SK-N-SH (cell line): ENCODE measurements at places on chromosomes 2 and 18. TPM values are rescaled to one million over a fixed set of nuclear protein-coding genes. Genes with fewer than 3 reads are reported as not detected.

DNA sequence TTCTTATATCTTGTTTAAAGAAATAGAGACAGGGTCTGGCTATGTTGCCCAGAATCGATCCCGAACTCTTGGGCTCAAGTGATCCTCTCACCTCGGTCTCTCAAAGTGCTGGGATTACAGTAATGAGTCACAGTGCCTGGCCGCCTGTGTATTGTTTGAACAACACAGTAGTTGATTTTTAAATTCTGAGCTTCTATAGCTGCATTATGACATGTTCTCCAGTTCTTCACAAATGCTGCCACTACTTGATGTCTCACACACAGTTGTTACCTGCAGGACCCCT lies 7.7 kb upstream of the RHOB start:
- no peak for DNase-seq

DNA sequence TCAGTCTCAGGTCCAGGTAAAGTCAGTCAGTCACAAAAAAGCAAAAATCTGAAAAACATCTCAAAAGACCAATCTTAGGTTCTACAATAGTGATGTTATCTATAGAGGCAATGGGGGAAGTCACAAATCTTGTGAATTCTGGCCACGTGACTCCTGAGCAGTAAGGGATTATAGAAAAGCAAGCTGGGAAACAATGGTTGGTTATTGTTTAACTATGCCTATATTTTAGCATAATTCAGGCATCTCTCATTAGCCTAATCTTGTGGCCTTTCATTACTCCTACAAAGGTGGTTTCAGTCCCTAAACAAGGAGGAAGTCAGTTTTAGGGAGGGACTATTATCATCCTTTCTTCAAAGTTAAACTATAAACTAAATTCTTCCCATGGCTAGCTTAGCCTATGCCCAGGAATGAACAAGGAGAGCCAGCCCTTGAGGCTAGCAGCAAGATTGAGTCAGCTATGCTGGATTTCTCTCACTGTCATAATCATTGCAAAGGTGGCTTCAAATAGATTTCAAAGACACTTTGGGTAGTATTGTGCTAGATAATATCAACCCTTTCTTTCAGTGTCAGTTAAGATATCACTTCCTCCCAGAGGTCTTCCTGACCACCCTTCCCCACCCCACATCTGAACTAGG lies 56.4 kb upstream of the ITGA6 start:
- no peak for DNase-seq

GRCh38 chr2:191245869-191246531 lies 796 bp downstream of the MYO1B start:
- peak; percentile 79 for DNase-seq

DNA sequence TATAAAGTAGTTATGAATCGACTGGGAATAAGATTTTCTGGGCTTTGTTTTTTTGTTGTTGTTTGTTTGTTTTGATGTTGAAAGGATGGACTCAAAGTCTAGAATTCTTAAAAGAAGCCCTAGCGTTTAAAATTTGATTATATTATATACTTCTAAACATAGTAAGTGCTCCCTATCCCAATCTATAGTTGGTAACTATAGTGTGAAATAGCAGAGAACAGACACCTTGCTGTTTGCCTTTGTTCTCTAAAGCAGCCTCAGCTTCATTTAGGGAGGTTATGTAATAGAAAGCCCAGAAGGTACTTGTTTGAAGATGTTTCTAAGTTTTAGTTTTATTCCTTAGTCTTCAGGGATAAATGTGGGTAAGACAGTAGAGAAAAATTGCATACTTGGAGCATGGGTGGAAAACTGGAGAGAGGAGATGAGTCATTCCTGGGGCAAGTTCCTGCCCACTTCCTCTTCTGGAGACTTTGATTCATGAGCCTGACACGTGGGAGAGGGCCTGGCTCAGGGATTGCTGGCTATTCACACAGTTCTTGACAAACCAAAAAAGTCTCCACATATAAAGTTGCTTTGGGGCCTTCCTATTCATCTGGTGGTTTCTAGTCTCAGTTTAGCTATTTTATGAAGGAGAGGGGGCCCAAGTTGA lies 131.9 kb downstream of the MYO1B start:
- no peak for DNase-seq

DNA sequence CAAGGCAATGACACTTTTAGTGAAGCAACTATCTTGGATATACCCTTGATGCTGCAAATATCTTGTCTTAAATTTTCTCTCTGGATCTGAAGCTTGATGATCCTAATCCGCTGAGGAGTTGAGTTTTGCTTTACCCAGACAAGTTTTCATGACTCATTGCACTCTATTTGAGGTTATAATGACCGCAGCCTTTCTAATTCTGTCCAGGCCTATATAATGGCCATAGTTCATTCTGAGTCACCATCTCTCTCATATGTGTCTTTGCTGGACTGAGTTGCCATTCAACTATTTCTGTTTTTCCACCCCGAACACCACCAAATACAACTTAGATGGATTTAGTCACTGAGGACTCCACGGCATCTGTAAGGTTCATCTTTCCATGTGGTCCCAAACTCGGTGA lies 802.1 kb upstream of the FAM98A start:
- no peak for DNase-seq

EMILIN2 gene
- polyA plus RNA-seq, result 1.4 and 1.6 TPM in 2 replicates

ABCB11 gene
- polyA plus RNA-seq, result not detected in 2 replicates
